Aorta (tissue), 5 donors: ENCODE measurements at places on chromosomes 2 and 18. TPM values are rescaled to one million over a fixed set of nuclear protein-coding genes. Genes with fewer than 3 reads are reported as not detected.

Gene CLIP4
- polyA plus RNA-seq: 13.5 TPM

Gene GKN1
- 2.3 TPM for polyA plus RNA-seq

Gene TFCP2L1
- 1.1 TPM for polyA plus RNA-seq

Gene NTSR2
- not detected for polyA plus RNA-seq

Gene UPP2
- not detected for polyA plus RNA-seq

Gene GPR35
- polyA plus RNA-seq: 10.1 TPM

Gene IL37
- polyA plus RNA-seq: not detected
